ENCODE measurements at places on chromosomes 7 and 10.

- DNase-seq: no peak
Observed at GRCh38 chr7:73892003-73892999, 31.3 kb downstream of the TMEM270 start.

DNA sequence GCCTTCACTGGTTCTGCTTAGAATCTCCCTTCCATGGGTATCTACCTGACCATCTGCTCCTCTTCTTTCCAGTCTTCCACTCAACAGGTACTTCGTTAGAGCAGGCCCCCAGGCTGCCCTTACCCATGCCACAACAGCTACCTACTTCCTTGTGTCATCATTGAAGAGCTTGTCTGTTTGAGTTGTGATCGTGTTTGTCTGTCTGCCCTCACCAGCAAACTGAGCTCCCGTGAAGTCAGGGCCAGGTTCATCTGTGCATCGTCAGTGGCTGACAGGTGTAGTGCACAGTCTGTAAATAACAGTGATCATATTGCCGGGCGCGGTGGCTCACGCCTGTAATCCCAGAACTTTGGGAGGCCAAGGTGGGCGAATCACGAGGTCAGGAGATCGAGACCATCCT, 5.0 kb downstream of the NIPSNAP2 start:
- DNase-seq: no peak

DNA sequence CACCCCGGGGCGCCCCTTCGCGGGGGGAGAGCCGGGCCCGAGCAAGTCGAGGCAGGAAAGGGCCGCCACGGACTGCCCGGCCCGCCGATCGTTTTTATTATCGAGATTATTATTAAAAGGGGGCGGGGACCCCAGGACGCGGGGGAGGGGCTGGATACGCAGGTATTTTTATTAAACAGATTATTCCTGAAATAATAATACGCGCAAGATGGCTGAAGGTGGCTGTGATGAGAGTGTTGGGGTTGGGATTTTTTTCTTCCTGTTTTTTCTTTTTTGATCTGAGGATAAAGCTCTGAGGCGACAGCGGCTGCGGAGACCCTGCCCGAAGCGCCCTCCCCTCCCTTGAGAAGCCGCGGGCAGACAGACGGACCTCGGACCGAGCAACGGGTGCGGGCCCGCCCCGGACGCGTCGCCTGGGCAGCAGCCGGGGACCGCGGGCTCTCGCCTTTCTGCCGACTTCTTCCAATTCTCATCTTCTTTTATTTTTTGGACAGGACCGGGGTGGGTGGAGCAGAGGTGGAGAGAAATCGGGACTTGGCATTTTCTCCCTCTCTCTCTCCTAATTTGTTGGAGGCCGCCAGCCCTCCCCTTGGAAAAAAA, 1.4 kb upstream of the TRIM8 start:
- DNase-seq: no peak

- no peak for DNase-seq
Observed at GRCh38 chr7:138036135-138036534, 34.2 kb upstream of the CREB3L2 start.

DNA sequence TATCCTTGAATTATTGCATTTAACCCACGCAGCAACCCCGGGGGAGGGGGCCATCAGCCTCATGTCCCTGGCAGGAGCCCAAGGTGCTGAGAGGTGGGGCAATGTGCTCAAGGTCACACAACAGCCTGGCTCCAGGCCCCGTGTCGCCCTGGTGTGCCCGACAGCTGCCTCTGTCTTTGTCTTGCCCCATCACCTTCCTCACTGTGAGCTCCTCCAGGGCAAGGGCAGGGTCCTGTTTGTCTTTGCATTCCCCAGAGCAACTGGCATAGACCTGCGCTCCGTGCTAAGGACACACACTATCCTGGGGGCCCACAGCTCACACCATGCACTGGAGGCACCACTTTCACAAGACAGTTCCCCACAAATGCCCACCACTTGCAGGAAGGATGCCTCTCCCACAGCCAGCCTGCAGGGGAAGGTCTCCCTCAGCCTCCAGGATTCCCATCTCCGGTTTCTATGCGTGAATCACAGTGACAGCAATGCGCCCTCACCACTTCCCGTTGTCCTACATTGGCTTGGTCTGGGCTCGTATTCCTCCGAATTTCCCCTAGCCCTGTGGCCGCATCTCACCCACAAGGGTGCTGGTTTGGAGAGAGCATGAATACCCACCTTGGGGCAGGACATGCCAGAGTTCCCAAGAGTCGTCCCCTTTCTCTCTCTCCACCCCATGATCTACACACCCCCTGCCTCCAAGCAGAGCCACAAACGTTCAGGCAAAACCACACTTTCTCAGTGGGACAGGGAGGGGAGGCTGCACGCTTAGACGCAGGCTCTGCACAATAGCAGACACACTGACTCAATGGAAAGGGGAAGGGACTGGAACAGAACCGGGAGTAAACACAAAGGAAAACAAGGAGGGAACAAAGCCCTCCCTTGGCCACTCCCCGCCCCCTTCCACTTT, 10.3 kb downstream of the ITPRIP start:
- DNase-seq: no peak

DNA sequence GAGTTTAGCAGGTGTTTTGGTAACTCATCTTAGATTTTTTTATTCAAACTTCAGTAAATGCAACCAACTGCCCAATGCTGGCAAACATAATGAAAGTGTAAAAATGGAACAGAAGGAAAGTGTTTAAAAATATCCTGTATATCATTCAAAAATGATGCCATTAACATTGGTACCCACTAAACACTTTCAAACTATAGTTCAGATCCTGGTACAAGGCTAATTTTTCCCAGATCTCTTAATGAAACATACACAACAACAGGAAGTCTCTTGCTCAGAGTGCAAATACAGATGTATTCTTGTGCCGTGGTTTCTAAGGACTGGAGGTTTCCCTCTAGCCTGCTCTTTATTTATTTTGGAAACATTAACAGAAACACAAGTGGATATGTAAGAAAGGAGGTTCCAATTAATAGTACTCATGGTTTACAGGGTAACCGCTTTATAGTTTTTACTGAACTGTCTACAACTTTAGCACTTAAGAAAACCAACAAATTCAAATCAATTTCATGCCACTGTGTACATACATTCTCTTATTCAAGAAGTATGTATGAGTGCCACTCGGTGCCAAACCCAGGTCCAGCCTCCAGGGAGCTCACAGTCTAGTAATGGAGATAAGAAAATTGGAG, 176.0 kb upstream of the AKR1E2 start:
- DNase-seq: no peak

DNA sequence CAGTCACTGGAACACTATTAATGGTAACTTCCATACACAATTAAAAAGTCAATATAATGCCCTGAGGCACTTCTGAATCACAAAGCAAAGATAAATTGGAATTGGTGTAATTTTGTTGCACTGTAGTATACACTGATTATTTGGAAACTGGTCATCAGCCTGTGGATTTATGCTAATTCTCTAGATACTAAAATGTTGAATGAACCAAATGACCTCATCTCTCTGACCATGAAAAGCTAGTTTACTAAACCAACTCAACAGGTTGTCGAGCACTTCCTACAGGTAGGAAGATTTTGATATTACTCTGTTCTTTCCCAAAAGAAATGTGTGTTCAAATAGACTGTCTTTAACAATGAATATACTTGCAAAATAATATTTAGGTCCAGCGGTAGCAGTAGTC, 5.3 kb downstream of the NRP1 start:
- DNase-seq: no peak

DNA sequence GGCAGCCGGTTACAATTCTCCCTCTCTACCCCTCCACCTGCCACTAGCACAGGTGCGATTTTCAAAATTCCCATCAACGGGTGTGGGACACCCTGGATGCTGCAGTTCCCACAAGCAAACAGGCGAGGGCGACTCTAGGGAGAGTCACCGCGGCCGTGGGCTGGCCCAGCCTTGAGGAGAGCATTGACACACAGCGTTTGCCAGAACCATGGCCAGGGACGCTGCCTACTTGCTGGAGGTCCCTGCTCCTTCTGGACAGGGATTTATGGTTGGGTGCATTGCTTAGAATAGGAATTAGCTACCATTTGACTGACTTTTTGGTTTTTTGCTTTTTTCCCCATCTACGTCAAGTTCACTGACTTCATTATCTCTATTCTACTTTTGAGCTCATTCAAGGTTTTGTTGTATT, 19.0 kb upstream of the CLDN4 start:
- DNase-seq: peak; percentile 91

DNA sequence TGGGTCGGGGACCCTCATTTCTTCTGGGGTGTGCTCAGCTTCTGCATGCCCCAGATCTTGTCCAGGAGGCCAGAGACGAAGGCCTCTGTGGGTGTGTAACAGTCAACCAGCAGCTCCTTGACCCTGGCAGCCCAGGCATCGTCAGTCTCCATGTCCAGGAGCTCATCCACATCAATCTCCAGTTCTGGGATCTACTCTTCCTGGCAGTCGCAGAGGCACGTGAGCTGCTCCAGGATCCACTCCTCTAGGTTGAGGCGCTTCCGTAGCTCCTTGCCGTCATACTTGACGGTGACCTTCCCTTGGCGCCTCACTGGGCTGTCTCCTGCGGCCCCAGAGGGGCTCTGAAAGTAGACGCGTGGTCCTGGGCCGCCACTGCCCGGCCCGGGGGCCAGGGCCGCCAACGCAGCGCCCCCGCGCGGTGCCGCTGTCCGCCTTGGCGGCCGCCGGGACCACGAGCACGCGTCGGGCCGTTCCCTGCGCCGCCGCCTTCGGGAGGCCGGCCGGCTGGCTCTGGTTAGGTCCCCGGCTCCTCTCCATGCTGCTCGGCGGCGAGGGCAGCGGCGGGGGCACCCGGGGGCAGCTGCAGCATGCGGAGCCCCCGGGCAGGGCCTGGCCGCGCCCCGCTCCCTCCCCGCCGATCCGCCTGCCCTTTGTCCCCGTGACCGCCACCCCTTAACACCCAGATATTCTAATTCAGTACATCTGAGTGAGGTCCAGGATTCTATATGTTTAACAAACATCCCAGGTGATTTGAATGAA, 170.5 kb downstream of the SEPTIN7 start:
- DNase-seq: no peak

DNA sequence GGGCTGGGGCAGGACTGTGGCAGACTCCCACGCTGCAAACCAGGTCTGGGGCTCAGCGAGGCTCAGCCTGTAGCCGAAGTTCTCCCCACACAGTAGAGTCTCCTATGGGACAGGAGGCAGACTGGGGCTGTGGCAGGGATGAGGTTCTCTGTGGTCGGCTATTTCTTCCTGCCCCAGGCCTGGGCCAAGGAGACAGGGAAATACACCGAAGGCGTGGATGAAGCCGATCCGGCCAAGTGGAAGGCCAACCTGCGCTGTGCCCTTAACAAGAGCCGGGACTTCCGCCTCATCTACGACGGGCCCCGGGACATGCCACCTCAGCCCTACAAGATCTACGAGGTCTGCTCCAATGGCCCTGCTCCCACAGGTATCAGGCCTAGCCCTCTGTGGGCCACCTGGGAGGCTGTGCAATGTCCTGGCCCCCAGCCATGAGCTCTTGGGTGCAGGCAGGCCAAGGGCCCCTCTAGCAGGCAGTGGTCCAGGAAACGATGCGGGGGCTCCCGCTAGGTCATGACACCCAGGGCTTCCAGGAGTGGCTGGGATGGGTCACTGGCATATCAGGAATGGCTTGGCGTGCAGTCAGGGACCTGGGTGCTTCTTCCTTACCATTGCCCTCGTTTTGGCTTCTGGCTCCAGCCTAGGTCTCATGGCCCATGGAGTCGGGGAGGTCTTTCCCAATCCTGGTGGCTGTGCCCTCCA, 8.1 kb downstream of the IRF5 start:
- DNase-seq: peak; percentile 79

DNA sequence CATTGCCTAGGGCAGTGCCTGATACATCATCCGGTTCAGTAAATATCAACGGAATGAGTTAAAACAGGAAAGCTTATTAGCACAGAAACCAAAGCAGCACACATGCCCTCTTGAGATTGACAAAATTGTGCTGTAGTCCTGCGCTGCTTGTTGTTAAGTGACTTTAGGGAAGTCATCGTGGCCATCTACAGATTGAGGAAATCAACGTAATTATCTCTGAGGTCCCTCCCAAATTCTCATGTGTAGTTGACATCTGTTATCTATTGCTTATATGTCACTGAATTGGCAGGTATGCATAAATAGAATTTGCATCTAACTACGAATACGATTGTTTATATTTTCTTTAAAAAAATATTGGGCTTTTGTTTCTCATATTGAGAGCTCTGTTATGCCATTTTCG, 3.5 kb upstream of the GNB2 start:
- DNase-seq: no peak

DNA sequence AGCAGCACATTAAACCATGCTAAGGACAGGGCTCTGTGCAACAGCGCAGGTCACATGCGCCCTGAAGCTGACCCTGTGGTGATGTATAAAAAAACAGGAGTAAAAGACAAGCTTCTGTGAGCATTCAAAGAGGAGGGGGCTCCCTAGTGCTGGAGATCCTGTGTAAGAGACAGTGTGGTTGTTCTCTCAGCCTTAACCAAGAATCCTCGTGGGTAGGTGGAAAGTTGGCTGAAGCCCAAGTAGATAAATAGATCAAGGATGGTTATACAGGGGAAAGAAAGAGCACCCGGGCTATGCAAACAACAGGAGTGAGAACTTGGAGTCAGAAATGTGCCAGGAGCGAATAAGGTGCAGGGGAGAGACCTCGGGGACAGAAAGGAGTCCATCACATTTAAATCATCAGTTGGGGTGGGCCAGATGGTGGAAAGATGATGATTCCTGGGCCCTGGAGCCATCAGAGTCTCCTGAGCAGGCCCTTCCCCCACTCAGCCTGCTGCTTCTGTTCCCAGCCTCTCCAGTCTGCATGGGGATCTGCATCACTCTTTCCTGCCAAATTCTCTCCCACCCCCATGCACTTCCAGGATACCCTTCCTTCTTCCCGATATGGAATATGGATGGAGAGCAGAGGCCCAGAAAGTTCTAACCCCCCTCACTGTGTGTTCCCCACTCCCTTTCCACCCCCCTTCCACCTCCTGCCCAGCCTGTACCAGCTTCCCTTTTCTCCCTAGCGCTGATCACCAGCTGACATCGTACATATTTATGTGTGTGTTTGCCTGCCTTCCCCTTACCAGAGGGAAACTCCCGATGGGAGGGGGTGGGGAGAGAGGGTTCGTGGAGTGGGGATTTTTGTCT, 78.1 kb upstream of the PRR15 start:
- no peak for DNase-seq

DNA sequence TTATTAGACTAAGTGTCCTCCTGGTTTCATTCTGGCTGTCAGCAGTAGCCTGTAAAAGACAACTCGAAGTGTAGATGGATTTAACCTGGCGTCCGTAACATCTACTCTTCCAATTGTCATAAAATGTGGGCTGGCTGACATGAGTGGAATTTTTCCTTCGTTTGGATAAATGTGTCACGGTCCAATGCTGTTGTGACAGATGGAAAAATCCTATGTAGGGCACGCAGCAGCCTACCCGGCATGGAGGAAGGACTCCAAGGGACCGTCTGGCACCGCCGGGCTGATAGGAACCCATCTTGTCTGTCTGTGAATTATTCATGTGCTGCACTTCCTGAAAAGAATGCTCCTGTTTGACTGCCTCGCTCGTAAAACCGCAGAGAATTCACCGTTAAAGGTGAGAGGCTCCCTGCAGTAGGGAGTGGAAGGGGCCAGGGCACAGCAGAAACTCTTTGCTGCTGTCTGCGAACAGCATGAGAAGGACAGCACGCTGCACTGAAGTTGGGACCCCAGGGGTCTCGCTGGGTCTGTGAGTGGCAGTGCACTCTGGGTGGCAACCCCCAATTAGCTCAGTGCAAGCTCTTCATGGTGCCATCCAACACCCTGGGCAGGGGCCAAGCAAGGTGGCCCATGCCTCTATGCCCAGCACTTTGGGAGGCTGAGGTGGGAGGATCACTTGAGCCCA, 1.6 kb upstream of the ORAI2 start:
- DNase-seq: no peak
